ENCODE measurements at places on chromosomes 2 and 18. TPM values are rescaled to one million over a fixed set of nuclear protein-coding genes. Genes with fewer than 3 reads are reported as not detected.

The MBD2 gene
- 34.0 TPM for total RNA-seq

The SERPINB5 gene
- 0.20 TPM for total RNA-seq

The KIDINS220 gene
- total RNA-seq = 29.3 TPM

The ADCYAP1 gene
- not detected for total RNA-seq

All from H9 (cell line).